NCI-H526 (cell line): ENCODE measurements at places on chromosomes 4 and X.

DNA sequence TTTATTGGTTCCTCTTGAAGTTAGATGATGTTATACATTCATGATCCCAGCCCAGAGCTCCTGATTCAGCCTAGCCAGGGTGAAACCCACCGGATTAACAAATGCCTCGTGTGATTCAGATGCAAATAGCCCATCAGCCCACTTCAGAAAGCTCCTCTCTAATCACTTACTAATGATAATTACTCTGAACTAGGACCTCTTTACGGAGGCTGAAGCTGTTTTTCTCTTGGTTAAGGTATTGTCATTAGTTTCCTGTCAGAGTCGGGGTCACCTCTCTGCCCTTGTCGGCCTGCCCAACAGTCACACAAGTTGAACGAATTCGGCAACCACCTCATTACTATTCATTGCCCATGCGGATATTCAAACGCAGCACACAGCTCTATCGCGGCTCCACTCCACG, 36.6 kb downstream of the ZFP42 start:
- no peak for DNase-seq

DNA sequence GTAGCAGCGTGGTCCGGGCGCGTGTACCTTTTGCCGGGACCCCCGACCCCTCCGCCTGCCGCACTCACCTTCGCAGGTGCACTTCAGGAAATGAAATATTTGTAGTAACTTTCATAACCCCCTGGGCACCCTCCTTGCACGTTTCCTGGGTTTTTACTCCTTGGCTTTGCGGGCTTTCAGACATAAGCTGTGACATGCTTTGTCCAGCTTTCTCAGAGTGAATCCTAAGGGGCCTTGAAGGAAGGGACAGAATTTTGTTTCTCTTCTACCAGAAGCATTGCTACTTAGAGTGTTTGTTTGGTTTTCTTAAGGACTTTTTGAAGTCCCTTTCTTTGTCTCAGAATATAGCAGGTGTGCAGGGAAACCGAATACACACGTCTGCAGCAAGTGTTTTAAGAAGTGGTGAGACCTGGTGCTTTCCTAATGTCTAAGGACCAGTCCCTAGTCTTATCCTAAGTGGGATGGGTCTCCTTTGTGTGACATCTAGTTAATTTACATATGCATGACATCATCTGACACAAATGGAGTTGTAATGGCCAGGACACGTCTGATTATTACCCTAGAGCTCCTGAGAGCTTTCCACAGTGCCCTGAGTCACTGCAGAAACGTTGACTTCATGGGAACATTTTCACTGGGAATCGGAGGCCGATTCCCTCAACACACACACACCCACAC, 1.3 kb downstream of the FAM149A start:
- peak; percentile 11 for DNase-seq

GRCh38 chr4:185839194-185839712, 27.3 kb upstream of the SORBS2 start:
- peak; percentile 60 for DNase-seq

- DNase-seq = peak; percentile 46
Observed at GRCh38 chr4:67531379-67531962, 13.8 kb downstream of the CENPC start.

DNA sequence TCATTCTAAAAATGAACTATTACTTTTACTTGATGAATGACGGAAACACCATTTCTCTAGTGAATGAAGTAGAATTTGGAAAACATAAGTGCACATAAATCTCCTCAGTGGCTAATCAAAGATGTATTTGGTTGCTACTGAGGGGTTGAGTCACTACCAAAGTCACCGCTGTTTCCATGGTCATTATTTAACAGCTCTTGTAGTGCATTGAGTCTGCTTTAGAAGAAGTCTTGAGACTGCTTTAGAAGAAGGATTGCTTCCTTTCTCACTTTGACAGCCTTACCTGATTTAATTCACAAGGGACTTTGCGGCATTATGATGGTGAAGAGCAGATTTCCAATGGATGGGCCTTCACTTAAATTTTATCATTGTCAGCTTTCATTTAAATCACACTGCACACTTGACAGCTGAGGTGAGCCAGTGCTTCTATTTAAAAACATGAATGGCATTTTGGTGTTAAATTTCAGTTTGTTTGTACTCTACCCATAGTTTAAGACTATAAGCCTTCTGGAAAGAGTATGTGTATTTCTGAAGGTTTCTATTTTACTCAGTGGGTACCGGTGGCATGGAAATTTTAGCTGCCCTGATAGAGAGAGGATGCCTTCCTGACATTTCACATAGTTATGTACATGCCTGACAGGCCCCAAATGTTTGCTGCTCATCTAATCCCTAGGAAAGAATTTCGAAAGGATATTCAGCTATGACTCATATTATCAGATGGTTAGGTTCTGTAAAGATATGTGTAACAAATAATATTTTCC, 9.5 kb downstream of the ASB5 start:
- DNase-seq = no peak

DNA sequence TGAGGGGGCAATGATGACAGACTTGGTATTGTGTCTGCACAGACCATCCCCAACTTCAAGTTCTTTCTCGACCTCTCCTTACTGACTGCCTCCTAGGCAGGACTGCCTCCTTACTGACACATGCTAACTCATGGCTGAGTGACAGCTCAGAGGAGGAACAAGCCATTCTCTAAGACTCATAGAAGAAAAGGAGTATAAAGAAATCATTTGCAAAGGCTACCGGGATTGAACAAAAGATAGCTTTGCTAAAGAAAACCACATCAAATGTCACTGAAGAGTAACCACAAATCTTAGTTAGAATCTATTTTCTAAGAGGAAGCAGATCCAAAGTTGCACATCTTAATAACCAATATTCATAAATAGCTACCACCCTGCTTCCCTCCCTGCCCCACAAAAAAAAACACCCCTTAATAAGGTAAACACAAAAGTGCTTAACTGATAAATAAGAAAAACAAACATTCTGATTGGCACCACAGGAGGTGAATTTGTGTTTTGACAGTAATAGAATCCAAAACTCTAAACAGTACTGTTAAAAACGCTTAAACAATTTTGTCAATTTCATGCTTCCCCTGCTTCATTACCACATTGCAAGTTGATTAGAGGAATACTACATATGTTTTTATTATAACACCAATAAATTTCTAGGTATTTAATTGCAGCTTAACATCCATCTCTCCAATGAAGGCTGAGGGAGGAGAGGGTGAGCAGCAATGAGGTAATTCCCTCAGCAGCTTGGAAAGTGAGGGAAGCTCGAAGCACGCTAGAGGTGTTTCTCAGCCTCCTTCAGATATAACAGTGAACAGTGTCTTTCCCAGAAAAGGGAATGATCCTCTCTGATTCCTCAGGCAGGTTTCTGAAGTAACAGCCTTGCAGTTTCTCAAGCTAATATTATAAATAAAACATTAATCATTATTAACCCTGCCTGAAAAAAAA, 160.0 kb downstream of the HNRNPD start:
- no peak for DNase-seq

DNA sequence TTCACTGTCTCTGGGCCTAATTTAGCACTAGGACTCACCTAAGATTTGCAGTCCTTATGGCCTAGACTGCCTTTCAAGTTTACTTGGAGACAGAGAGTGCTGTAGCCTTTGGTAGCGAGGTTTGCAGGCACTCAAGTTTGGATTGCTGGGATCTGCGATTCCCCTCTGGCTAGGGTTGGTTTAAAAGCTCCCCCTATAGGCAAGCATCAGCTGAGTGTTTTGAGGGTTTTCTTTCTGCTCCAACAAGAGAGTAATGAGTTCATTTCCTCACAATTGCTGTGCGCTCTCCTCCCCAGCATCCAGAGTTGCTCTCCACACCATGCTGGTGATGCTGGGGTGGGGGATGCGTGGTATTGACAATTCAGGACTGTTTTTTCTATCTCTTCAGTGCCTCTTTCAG, 206.9 kb downstream of the GLUD2 start:
- DNase-seq = no peak

GRCh38 chr4:98833384-98833783, 95.5 kb downstream of the EIF4E start:
- DNase-seq = no peak
